ENCODE measurements at places on chromosomes 1 and 21.

GRCh38 chr1:41500378-41500777, 15.9 kb upstream of the EDN2 start:
- DNase-seq = no peak

- no peak for DNase-seq
Measured at GRCh38 chr1:179448437-179449149, 82.8 kb downstream of the AXDND1 start.

DNA sequence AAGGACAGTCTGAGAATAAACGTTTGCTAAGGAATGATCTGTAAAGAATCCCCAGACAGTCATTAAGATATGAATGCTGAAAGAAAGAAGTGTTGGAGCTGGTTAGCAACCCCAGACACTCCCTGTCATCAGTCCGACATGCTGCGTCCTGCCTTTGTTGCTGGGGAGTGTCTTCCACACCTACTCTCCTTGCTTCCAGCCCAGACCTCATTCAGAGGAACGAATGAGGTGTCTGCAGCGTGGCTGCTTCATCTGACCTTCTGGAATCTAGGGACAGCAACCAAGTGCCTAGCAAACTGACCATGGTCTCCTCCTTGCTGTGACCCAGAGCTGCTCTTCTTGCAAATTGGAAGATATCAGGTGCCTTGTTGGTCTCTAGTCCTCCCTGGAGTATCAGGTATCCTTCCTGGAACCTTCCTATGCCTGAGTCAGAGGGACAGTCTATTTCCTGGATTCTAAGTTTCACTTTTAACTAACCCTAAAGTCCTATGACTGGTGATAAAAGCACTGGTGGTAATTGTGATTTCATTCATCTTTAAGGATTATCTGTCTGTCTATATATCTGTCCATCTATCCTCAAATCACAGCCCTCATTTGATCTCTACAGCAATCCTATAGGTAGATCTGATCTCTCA, 45.3 kb downstream of the NFASC start:
- no peak for DNase-seq

DNA sequence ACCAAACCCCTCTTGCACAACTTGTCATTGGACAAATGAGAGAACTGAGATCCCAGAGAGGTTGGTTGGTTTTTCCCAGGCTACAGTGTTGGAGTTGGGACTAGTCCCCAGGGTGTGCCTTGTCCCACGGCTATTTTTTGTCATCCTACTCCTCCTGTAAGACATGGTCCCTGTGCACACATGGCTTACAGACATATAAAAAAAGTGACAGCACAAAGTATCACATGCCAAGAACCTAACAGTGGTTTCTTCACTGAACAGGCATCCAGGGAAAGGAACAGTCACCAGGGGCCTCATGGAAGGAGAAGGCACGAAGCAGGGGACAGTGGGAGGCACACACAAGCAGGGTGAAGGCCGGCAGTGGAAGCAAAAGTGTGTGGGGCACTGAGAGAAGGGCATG, 36.5 kb downstream of the SERBP1 start:
- DNase-seq = no peak

- no peak for DNase-seq
Measured at GRCh38 chr1:67431156-67431765, 1.1 kb upstream of the SERBP1 start.

- no peak for DNase-seq
Measured at GRCh38 chr1:31532173-31532572, 44.1 kb upstream of the TINAGL1 start.

GRCh38 chr1:220895412-220895946, 16.2 kb downstream of the HLX start:
- DNase-seq = no peak

- no peak for DNase-seq
Measured at GRCh38 chr1:217244971-217245370, 385.9 kb downstream of the GPATCH2 start.

Measured in stimulated activated CD8-positive, alpha-beta memory T cell treated with anti-CD3 and anti-CD28 coated beads, Interleukin-15, amount 100 ng/mL, for 4 hours (primary cell).